ENCODE measurements at places on chromosomes 4 and X.

DNA sequence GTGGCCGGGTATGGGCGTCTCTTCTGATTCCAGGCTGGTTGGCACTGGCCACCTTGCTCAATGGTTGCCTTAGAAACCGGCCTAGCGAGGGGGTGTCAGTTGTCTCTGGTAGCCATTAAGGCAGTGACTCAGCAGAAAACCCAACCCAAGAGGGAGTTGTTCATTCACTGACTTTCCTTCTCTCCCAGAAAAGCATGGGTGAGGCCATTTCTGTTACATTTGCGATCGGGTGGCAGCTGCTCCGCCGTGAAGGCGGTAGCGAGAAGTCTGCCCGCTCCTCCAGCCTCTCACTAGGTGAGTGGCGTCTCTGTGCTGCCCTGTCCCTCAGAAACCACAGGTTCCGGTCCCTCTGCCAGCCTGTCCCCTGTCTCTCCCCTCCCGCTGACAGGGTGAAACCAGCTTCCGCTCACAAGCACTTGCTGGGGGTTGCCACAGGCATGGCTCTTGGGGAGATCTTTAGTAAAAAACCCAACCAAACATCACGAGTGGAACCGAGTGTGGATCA, 17.4 kb downstream of the IRAK1 start:
- DNase-seq: no peak

DNA sequence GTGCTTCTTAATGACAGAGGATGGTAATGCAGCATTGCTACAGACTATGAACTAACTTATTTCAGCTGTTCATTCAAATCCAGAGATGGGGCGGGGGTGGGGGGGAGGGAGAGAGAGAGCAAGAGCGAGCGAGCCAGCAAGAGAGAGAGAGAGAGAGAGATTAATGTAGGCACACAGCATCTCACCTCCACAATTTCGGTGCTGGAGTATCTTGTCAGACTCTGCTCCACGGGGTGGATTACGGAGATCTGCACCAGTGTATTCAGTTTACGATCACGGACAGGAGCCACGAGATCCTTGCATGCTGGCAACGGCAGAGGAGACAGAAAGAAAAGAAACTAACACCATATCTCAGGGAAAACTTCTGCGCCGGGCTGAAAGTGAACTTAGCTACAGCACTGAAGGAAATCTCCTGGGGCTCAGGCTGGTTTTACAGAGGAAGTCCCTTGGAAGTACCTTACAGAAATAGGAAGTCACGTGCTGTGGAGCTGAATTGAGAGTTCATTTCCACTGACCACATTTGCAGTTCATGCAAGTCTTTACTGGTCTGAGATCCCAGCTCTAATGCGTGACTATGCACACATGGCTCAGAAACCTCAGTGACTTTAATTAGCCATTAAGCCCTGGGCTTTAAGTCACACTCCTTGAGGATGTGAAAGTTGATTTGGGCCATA, 440.9 kb downstream of the INPP4B start:
- DNase-seq: no peak

DNA sequence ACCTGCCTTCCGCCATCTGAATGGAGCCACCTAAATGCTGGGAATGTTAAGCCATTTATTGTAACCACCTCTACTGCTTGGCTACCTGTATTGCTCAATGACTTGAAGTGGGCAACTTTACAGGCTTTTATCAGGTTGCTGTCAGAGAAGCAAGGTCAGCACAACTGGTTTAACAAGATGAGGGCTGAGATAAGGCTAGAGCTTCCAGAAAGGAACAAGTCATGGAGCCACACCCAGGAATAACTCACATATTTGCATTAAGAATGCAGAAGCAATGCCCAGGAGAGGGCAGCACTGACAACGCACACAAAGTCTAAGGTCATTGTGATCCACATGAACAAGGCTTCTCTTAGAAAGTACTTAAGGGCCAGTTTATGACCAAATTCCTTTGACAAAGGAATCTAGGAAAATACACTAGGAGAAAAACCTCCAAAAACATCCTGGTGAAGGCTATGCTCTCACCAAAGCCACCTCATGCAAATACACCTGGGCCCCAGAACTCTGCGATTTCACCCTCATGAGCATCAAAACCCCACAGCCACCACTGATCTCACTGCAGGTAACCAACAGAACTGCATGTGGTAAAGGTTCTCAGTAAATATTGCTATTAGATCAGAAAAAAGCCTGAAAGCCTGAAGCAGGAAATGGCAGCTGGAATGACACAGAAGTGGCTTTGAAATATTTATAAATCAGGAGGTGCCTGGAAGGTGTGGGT, 15.0 kb upstream of the STS start:
- DNase-seq: no peak

- no peak for DNase-seq
Measured at GRCh38 chrX:139766545-139766983, 58.6 kb upstream of the MCF2 start.

DNA sequence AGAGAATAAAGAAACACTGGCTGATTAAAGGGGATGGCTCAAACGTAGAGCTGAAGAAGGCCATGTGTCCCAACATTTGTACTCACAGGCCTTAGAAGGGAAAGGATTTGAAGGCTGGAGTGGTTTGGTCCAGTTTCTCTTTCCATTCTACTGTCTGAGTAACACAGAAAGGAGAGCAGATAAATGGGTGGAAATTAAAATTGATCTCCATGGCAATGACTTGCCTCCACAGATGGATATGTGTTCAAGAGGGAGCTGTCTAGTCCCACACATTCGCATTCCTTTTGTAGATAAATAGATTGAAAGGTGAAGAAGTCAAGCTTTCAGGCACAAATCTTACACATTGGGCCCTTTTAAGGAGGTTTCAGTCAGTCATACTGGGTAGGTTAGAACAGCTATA, 74.6 kb downstream of the DOCK11 start:
- DNase-seq: no peak

- DNase-seq: no peak
Measured at GRCh38 chr4:26594371-26594770, 10.5 kb downstream of the TBC1D19 start.

DNA sequence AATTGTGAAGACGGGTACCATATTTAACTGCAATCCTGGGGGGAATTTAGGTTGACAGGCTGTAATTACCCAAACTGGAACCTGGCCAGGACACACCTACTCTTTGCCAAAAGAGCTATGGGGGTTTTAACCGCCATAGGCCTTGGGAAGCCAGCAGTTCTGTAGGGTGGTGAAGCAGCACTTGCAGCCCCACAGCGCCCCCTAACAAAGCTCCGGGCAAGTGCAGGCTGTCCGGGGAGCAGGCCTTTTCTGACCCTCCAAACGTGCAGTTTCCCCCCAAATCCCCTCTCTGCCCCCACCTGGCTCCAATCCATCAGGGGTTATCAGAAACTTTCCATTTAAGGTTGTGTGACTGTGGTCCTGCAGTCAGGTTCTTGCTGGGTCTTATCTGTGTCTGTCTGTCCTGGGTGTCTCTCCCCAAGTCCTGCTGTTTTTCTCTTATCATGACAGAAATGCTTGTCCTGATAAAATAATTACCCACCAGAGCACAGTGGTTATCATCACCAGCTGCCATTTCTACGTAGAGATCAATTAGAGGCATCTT, 350.9 kb downstream of the MID1IP1 start:
- DNase-seq: no peak

DNA sequence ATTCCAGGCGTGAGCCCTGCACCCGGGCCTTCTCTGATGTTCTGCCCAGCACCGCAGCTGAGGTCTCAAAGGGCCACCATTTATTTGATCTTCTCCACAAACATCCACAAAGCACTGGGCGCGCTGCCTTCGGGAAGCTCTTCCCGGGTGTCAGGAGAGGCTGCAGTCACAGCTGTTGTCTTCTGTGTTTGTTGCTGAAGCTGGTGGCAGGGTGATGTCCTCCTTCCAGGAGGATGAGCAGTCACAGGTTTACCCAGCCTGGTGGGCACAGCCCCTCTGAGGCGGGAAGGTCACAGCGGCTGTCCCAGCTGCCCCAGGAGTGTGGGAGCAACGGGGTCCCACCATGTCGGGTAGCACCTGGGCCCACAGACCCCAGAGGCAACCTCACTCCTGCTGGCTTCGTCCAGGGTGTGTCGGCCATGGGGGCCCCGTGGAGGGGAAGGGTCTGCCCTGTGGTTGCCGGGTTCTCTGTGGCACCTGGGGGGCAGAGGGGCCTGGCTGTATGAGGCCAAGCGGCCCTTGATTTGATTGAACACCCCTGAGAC, 27.6 kb downstream of the FGFRL1 start:
- no peak for DNase-seq

DNA sequence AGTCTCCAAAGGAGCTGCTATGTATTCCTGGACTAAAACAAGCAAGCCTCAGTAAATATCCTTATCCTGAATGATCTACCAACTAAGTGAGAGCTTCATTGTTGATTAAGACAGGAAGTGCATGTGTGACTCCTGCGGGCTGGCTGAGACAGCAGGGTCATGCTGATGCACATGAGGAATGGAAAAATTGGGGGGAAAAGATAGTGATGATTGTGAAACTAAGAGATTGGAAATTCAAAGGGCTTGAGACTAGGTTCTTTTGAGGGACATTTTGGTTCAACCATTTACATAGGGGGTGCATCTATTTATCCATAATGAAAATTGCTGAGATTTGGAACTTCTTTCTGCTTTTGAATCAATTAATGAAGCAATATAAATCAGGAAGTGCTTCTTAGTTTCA, 61.1 kb upstream of the C1QTNF7 start:
- DNase-seq: no peak

DNA sequence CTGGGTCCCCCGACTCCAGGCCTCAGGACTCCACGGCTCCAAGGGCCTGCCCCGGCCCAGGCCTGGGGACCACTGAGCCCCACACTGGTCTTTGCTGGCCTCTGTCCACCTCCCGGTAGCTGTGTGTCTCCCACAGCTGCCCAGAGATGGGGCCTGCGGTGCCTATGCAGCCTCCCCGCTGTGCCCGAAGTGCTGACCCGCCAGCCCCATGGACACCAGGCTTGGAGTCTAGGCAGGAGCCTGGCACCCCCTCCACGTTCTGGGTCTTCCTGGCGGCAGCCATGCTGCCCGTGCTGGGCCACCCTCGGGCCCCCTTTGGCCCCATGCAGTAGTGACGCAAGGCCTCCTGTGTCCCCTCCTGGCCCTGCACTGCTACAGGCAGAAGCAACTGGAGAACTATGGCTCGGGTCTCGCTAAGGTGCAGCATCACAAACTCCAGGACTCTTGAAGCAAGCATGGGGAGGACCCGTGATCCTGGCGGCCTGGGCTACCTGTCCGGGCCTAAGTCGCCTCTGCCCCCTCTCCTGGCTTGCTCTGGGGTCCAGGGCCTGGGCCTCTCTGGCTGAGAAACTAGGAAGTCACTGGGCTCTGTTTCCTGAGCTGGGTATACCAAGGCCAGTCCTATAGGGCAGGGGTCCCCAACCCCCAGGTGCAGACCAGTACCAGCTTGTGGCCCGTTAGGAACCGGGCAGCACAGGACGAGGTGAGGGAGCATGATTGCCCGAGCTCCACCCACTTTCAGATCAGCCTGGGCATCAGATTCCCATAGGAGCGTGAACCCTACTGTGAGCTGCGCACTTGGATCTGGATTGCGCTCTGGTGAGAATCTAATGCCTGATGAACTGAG, 917 bp downstream of the MYL5 start:
- no peak for DNase-seq

DNA sequence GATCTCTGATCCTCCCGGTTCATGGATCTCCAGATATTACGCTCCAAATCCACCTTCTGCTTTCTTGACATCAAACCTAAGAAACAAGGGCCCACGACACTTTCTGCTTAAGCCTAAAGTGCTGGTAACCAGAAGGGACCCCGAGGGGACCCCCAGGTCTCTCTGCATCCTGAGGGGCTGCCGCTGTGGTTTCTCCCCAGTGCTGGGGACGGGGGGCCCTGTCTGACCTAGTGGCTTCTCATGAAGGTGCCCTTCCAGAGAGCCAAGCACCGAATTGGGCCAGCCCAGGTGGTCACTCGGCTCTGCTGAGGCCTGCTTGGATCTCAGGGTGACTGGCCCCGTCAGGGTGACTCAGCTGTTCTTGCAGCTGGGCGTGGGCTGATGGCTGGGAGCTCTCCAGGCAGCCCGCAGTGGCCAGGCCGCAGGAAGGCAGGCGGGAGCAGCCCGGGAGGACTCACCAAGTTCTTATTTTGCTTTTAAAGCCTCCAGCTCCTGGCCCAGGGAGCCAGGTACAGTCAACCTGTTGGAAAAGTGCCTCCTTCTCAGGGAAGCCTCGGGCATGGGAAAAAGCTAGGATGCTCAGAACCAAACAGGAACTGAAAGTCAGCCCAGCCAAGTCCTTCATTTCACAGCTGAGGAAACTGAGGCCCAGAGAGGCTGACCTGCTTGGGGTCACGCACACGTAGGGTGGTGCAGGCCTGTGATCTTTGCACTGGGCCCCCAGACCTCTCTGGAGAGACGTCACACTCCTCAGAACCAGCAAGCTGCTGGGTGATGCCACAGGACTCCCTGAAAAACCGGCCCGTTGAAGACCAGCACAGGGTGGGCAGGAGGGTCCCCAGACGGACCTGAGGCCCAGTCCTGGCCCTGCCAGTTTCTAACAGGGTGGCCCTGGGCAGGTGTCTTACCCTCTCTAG, 16.7 kb downstream of the BLOC1S4 start:
- no peak for DNase-seq

DNA sequence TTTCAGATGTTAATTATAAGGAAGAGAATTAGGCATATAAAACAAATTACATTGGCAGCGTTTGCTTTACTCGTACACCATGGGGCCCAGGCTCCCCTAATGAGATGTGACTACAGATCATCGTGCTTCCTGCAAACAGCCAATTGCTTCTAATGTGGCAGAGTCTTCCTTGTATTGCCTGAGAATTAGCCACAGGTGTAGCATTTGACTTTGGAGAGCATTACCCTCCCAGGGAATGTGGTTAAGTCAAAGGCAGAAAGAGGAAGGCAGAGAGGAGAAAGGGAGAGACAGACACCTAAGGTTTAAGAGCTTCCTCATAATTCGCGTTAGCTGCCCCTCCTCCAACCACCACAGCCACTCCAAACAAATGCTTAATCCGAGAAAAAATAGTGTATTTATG, 97.0 kb downstream of the MID1IP1 start:
- no peak for DNase-seq

DNA sequence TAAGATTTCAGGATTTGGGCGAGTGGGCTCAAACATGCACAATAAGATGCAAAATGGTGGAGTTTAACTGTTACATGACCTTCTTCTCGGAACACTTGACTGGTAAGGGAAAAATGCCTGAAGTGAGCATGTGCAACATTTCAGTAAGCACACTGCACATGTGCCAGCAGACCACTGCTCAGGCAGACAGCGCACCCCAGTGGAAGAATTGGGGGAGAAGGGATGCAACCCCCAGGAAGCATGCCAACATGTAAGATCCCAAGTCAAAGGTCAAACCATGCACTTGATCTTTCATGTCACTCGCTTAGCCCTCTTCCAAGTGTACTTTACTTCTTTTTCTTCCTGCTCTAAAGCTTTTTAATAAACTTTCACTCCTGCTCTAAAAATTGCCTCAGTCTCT, 256.3 kb downstream of the CENPC start:
- no peak for DNase-seq

- no peak for DNase-seq
Measured at GRCh38 chr4:17284323-17285175, 227.3 kb downstream of the QDPR start.

GRCh38 chr4:102610476-102610875, 109.3 kb downstream of the NFKB1 start:
- no peak for DNase-seq

All from stimulated activated CD8-positive, alpha-beta memory T cell treated with anti-CD3 and anti-CD28 coated beads, Interleukin-12 subunit alpha, Interleukin-12 subunit beta, amount 100 ng/mL, for 4 hours (primary cell).